ENCODE measurements at places on chromosomes 6 and 20.

- no peak for DNase-seq
These were observed 126.2 kb upstream of the RNF24 start for GRCh38 chr20:4141291-4142240.

- no peak for DNase-seq
These were observed 555.5 kb upstream of the MARCKS start for GRCh38 chr6:113301651-113302050.

DNA sequence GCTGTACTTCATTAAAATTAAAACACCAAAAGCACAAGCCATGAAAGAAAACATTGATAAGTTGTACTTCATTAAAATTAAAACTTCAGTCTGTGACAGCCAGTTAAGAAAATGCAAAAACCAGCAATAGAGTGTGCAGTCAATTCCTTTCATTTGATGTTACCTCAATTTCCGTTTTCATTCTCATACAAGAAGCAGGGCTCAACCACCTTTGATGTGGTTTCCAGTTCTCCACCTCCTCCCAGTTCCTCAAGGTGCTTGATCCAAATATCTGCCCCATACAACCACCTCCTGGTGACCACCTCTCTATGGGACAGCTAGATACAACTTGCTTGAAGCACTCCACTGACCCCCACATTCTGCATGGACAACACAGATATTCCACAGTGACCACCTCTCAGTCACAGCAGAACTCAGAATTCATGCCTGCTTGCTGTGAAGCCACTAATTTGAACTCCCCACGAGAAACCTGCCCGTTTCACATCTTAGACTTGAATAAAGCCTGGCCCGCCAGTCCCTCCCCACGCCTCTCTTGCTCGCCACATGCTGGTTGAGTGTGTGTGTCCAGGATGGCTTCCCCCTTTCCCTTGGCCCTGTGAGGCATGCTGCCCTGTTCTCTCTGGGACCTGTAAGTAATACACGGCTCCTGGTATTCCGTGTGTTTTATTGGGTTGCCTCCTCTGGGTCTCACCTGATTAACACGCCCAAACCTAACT lies 66.1 kb downstream of the FAM50B start:
- no peak for DNase-seq

GRCh38 chr20:53561505-53561904 lies 32.1 kb downstream of the ZNF217 start:
- DNase-seq = no peak

GRCh38 chr6:54609981-54610380 lies 236.6 kb upstream of the FAM83B start:
- DNase-seq = no peak

DNA sequence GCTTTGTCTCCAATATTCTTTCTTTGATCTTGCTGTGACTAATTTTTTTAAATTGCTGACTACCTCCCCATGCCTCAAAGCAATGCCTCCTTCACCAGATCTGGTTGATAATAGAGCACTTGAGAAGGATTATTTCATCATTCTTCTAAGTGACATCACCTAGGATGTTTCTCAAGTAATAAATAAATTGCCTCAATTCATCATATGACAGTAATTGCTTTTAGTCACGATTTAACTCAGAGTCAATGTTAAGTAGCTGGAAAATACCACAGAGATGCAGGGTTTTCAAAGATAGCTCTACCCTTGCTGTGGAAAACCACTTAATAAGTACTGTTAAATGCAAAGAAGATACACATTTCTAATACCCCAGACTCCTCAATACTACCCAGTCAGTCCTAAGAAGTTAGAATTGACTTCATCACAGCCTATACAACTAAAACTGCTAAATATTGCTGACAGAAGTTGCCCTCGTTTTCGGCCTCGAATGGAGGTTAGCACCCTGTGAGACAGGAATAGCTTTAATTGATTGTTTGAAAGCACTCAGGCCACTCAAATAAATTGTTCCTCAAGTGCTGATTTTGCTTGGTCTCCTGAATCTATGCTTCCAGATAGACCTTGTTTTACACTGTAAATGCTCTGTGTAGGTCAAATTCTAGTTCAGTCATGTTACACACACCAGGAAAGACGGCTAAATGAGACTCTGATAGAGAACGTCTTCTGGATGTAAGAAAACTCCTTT lies 640.6 kb upstream of the CHD6 start:
- DNase-seq = no peak

DNA sequence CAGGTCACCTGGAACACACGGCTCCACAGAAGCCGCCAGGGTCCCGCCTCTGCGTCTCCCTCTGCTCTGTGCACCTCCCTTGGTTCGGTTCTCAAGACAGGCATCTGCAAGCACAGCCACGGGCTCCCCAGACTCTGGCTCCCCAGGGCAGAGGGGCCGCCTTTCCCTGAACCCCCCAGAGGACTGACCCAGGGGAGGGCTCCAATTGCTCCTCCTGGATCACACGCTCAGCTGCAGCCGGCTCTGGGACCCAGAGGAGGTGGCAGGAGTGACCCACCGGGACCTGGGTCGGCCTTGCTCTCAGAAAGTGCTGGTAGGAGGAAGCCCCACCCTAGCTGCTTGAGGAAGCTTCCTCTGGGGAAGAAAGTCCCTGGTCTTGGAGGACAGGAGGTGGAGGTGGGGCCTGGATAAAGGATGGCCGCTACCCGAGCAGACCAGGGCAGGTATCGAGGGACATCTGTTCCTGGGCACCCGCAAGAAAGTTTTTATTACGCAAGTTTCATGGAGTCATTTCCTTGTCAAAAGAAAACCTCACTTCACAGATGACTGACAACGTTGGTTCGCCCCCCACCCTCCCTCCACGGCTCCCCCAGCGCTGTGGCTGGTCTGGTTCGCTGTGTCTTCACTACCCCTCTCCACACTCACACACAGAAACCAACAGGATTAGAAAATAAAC lies 103.9 kb upstream of the AFDN start:
- no peak for DNase-seq

- DNase-seq = no peak
These were observed 1365.7 kb upstream of the GJE1 start for GRCh38 chr6:140766999-140767398.

- DNase-seq = no peak
These were observed 23.0 kb downstream of the RNASET2 start for GRCh38 chr6:166933396-166933795.

GRCh38 chr6:28446818-28447511 lies 3.7 kb upstream of the ZSCAN23 start:
- peak; percentile 24 for DNase-seq
